ENCODE measurements at places on chromosomes 7 and 10. TPM values are rescaled to one million over a fixed set of nuclear protein-coding genes. Genes with fewer than 3 reads are reported as not detected.

- no peak for DNase-seq
Observed at GRCh38 chr7:2903682-2904162, 59.6 kb upstream of the GNA12 start.

DNA sequence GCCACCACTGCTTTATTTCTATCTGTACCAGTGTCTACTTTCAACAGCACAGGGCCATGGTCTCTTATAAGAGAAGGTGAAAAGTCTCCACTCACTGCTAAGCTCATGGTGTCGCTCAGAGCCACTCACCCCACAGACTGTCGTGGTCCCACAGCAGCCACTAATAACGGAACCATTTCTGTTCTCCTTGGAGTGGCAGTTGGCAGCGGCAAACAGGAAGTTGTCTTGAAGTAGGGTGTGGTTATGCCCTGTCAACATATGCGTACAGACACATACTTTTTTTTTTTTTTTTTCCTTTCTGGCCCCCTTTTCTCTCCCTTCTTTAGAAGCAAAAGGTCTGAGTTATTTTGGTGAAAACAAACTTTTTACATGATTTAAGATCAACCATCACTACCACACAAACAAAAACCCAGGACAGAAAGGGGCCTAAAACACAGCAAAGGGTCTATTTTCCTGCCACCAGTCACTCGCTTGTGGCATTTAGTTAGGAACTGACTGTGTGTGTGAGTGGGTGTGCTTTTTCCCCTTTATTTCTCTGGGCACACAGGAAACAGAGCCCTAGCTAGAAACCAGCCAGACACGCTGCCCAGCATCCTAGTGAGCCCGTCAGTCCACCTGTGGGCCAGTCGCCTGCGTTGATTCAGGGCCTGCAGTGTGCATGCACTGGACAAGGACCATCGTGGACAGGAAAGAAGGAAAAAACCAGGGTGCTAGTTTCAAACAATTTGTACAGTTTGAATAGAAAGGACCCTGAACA is 96.7 kb upstream of the EFCAB10 start:
- DNase-seq = no peak

DNA sequence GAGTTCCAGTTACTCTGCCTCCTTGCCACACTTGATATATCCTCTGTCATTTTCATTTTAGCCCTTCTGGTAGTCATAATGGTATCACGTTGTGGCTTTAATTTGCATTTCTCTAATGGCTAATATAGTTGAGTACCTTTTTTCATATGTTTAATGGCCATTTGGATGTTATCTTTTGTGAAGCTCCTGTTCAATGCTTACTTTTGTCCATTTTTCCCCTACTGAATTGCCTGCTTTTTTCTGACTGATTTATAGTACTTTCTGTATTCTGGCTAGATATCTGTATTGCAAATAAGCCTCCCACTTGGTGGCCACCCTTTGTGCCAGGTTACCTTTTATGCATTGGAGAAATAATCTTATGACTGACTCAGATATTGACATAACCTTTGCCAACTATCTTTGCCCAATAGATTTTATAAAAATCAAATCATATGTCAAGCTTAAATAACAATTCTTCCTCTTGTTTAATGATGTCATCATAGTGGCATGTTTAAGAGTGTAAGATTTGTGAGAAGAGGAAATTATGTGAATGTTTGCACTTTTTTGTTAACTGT is 50.6 kb downstream of the PRPF18 start:
- no peak for DNase-seq

GRCh38 chr7:92161271-92161670 is 17.7 kb downstream of the LRRD1 start:
- DNase-seq = no peak

The HOXA7 gene
- 8.3 TPM for total RNA-seq

The INA gene
- total RNA-seq = not detected

DNA sequence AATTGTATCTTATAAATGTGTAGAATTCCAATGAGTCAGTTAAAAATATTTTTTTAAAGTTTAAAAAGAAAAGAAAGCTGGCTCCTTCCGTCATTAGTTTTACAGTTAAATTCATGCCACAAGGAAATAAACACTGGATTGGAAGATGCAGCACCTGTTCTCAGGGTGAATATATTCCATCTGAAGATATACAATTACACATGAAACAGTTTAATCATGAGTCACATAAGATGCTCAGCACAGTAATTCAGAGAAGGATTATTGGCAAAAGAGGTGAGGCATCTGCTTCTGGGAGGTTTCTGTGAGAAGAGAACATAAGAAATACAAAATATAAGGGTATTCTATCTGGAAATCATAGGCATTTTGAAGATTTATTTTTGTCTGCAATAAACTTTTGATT is 376.5 kb upstream of the SORCS1 start:
- DNase-seq = peak; percentile 84

The TFR2 gene
- 1.3 TPM for total RNA-seq

The ARMC10 gene
- total RNA-seq = 52.6 TPM

DNA sequence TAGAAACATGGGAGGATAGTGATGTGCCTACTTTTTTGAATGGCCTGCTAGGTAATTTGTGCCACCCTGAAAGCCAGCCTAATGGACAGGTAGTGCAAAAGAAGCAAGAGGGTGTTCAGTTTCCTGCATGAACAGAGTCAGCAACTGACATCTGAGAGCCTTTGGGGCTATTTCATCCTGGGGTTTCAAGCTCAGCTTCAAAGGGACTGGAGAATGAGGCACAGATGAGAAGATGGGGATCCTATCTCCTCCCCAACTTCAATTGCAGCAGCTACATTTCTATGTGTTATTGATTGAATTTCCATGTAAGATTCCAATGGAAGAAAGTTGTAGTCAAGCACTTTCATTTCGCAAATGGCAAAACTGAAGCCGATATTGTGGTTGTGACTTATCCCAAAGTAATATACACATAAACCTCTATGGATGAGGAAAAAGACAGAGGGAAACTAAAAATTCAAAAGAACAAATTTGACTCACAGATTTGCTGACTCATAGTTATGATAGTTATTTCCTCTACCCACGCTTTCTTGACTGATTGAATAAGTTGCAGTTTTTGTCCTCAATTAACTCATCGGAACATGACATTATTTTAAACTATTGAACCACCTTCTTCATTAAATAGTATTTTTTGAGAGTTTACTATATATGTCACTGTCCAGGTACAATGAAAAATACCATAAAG is 42.6 kb upstream of the NRP1 start:
- DNase-seq = peak; percentile 87

DNA sequence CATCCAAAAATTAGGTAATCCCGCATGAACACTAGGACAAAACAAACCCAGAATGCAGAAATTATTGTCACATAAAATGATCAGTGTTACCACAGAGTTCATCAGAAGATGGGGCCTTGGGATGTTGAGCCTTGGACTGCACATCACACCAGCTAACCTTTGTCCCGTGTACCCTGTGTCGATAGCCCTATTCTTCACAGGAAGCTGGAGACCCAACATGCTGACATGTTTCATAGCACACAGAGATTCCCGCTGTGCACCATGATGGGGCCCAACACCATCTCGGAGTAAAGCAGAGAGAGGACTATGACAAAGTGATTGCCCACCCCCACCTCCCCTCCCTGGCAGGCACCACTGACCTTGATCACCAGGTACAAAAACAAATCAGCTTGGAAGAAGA is 4.5 kb downstream of the PTPRN2 start:
- no peak for DNase-seq

The ECD gene
- 36.6 TPM for total RNA-seq

DNA sequence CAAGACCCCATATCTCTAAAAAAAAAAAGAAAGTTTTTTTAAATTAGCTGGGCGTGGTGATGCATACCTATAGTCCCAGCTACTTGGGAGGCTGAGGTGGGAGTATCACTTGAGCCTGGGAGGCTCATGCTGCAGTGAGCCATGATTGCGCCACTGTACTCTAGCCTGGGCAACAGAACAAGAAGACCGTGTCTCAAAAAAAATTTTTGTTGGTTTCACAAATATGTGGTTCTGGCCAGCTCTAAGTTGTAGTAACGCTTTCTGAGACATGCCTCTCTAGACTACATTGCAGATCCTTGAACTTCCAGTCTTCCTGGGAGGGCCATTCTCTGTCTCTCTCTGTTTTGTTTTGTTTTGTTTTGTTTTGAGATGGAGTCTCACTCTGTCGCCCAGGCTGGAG is 24.6 kb upstream of the RHBDD2 start:
- DNase-seq = no peak

The ZNF425 gene
- 6.3 TPM for total RNA-seq

- no peak for DNase-seq
Observed at GRCh38 chr7:139748373-139748765, 29.4 kb downstream of the HIPK2 start.

- no peak for DNase-seq
Observed at GRCh38 chr10:109866995-109867635, 56.2 kb downstream of the XPNPEP1 start.

The SPACDR gene
- total RNA-seq = not detected

DNA sequence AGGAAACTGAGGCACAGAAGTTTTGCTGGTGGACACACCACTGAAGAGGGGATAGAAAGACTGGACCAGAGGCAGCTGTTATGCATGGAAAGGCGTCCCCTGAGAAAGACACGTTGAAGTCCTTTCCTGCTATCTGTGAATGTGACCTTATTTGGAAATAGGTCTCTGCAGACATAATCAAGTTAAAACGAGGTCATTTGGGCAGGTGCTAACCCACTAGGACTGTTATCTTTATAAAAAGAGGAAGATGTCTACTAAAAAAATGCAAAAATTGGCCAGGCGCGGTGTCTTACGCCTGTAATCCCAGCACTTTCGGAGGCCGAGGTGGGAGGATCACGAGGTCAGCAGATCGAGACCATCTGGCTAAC is 31.6 kb downstream of the ELMO1 start:
- DNase-seq = no peak

GRCh38 chr7:44235066-44235465 is 34.3 kb downstream of the YKT6 start:
- DNase-seq = no peak

The TAS2R3 gene
- total RNA-seq = 0.34 TPM

The PSD gene
- 0.46 TPM for total RNA-seq

DNA sequence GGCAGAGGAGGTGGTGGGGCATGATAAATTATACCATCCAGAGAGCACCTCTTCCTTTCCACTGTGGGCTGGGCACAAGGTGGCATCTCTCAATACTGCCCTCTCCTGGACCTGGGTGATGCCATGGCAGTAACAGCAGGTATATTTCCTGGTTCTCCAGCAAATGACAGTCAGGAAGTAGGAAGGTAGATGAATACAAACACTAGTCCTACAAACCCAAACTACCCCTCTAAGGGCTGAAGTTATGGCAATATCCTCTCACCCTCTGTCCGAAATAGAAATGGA is 1004.9 kb downstream of the KCNMA1 start:
- DNase-seq = no peak

DNA sequence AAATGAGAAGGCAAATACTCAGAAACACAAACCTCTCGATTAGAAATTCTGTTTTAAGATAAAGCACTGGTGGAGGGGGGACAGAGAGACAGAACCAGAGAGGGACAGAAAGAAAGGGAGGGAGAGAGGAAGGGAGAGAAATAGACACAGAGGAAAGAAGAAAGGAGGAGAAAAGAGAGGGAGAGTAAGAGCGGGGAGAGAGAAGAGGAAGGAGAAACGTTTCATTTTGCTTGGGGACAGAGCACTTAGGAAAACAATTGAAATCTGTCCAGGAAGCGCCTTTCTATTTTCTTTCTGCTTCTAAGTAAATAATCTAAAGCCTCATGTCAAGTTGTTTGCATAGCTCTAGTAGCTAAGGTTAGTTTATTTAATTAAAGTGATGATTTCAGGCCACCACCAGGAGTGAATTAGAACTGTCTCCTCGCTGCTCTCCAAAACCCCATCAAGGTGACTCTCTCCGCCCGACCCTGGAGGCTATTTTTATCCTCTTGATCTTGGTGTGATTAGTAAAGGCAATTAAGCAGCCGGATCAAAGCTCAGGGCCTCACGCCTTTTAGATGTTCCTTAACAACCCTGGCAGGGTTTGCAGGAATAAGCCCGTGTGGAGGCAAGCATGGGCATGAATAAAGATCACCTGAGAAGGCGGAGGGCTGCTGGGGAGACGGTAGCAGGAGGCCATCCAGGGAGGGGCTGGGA is 73.4 kb upstream of the INSIG1 start:
- DNase-seq = no peak

- peak; percentile 65 for DNase-seq
Observed at GRCh38 chr7:18590744-18591340, 95.3 kb downstream of the HDAC9 start.

- DNase-seq = peak; percentile 31
Observed at GRCh38 chr10:71623098-71623985, 96.2 kb downstream of the C10orf105 start.

- peak; percentile 32 for DNase-seq
Observed at GRCh38 chr10:120508393-120508792, 51.4 kb downstream of the PLPP4 start.

- no peak for DNase-seq
Observed at GRCh38 chr10:27820637-27821036, 75.0 kb upstream of the MKX start.

DNA sequence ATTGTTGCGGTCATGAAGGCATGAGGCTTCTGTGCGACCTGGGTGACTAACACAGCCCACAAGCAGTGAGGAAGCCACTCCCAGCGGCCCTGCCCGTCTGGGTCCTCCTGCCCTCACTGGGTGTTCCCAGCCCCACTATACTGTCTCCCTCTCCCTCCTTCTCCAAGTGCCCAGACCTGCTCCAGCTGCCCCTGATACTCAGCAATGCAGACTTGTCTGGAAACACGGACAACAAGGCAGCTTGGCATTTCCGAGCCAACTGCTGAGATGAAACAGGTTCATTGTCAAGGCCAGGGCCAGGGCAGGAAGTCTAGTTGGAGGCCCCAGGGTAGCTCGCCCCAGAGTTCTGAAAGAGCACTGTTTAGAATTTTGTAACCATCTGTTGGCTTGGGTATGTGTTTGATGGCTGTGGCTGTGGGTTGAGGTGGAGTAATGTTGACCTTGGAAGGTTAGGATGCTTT is 95.7 kb downstream of the RBM20 start:
- no peak for DNase-seq
